ENCODE measurements at places on chromosomes 16 and 17.
A peak's percentile ranks its signal among the peaks of the same experiment; 100 is the strongest.

- DNase-seq = no peak
Observed at GRCh38 chr17:43641416-43641815, 20.3 kb downstream of the MEOX1 start.

GRCh38 chr17:78884876-78885667 lies 17.9 kb downstream of the CEP295NL start:
- no peak for DNase-seq

DNA sequence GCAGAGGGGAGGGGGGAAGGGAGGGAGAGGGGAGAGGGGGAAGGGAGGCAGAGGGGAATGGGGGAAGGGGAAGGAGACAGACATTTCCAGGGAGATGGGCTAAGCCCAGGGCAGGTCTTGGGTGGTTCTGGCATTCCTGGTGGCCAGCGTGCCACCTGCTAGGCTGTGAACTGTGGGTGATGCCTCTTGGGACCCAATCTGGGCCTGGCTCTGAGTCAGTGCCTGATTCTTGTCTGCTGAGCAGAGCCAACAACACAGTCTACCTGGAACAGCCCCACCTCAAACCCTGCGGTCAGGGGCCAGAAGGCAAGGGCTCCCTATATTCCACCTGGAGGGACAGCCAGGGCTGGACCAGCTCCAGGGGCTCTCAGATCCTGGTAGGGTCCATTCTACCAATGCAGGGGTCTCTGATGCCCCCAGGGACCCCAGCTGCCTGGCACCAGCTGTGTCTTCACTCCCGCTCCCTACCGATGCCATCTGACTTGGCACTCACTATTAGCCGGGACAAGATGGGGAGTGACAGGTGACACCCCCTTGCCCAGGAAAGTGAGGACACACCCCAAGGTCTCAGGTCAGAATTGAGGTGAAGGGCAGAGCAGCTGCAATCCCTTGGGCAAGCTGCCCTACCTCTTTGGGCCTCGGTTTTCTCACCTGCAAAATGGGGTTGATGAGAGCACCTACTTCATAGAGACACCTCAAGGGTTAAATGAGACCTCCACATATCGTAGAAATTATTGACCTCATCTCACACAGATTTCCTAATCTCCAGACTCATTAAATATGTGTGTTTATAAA lies 87.2 kb downstream of the LITAF start:
- DNase-seq = no peak

DNA sequence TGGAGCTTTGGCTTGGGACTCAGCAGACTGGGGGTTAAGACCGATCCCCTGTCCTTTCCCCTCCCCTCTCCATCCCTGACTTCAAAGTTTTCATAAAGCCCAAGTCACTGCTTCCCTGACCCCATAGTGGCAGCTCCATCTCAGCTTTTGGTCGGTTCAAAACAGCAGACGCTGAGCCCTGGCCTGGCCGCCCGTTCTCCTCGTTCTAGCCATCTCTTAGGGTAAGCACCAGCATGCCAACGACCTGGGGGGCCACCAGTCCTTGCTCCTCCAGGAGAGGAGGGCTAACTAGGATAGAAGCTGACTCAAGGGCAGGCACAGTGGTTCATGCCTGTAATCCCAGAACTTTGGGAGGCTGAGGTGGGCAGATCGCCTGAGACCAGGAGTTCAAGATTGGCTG lies 1.5 kb upstream of the HIGD1B start:
- DNase-seq = no peak

- peak; percentile 21 for DNase-seq
Observed at GRCh38 chr16:56932721-56933619, 1.0 kb downstream of the HERPUD1 start.

GRCh38 chr16:87691686-87692079 lies 74.1 kb downstream of the KLHDC4 start:
- DNase-seq = no peak

DNA sequence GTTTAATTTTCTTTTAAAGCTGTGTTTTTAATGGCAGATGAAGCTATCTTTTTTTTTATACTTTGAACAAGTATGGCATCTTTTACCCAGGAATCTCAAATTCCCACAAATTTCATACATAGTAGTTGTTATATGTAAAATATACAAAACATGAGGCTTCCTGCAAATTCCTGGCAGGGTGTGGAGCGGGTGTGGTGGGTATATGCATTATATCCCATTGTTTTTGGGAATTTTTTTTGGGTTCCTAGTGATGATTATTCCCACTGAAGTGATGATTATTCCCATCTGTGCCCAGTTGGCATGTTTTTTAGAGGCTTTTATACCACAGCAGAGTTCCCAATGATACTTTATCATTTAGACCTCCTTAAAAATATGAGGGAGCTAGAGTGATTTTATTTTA lies 320.4 kb downstream of the ZFHX3 start:
- no peak for DNase-seq

GRCh38 chr17:19398301-19399181 lies 11.6 kb upstream of the MFAP4 start:
- no peak for DNase-seq

DNA sequence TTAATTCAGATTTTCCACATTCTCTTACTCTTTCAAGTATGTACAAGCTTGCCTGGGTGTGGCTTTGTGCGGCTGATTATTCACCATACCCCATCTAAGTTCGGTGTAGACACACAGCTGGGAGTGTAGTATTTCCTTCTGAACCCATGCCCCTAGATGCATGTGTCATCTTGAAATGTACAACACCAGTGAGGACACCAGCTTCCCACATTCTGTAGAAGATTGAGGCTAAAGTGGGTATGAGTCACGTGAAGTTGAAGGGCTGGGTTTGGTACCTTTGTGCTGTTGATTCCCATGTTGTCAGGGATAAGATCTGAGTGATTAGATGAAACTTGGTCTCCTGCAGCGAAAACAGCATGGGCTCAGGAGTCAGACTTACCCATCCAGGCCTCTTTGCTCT lies 14.6 kb upstream of the DHX8 start:
- DNase-seq = no peak

- peak; percentile 6 for DNase-seq
Observed at GRCh38 chr17:28335959-28336871, 654 bp downstream of the TNFAIP1 start.

GRCh38 chr17:77882481-77883212 lies 75.9 kb upstream of the TNRC6C start:
- peak; percentile 63 for DNase-seq

DNA sequence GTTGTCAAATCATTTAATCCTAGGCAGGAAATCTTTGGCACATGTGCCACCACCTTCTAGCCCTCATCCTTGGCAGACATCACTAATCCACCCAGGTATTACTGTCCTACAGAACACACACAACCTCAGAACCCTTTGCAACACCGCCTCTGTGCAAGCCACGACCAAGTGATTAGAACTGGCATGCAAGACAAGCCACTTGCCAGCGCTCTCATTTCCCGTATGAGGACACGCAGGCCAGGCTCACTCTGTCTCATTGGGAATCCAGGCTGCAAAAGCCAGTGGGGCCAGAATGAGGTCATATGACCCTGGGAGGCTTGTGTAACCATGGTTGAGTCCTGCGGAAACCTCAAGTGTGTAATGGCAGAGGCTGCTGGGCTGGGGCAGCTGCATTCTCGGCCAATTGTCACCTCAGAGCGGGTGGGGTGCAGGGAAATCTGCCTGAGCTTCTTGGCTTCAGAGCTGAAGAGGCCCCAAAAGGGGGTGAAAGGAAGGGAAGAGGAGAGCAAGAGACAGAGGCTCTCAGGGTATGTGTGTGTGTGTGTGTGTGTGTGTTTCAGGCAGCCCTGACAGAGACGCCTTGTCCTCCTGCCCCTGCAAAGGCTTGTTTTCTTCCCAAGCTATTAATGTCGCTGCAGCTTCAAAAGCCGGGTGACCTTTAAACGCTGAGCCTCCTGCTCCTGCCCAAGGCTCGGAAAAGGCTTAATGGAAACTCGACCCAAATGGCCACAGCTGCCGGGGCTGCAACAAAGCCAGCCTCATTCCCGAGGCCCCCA lies 43.2 kb upstream of the MRPS23 start:
- DNase-seq = no peak

- DNase-seq = no peak
Observed at GRCh38 chr17:77153999-77154586, 13.3 kb downstream of the SEC14L1 start.

DNA sequence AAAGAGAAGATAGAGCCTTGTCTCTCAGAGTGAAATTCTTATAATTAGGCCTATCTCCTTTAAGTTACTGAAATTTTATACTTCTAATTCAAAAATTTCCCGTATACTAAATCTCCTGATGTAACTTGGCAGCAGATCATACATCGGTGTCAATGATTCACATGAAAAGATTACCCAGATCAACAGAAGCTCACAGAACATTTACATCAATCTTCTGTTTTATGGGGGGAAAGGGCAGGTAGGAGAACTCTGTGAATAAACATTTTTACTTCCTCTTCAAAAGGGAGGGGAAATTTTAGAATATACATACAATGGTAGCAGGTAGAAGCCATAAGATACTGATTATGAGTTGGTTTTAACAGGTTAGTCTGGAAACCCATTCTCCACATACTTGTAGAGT lies 43.1 kb downstream of the PHLPP2 start:
- DNase-seq = no peak

- DNase-seq = no peak
Observed at GRCh38 chr16:61002479-61003204, 1033.6 kb downstream of the CDH8 start.

GRCh38 chr16:70156207-70156978 lies 17.2 kb upstream of the CLEC18C start:
- DNase-seq = no peak

GRCh38 chr17:21249920-21250703 lies 3.1 kb downstream of the NATD1 start:
- DNase-seq = no peak

DNA sequence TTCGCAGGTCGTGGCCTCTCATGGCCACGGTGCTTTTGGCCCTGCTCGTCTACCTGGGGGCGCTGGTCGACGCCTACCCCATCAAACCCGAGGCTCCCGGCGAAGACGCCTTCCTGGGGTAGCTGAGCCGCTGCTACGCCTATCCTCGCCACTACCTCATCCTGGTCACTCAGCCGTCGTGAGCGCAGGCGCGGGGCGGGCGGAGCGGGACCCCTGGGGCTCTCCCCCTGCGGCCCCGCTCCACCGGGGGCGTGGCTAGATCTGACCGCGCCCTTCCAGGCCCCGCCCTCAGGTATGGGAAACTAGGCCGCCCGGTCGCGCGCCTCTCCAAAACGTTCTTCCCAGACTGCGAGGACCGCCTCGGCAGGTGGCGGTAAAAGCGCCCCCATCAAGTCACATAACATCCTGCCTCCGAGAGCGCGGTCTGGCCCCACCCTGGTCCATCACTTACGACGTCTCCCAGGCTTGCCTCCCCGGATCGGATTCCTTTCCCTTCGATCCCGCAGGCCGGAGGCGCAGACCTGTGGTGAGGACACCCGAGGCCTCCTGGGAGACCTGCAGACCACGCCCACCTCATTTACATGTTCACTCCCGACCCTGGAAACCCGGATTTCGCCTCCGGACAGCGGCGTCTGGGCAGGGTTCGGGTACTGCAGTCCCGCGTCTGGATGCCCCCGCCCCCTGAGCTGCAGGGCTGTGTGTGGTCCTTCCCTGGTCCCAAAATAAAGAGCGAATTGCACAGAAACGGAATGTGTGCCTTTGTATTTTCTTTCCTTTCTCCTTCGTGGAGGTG lies 91.5 kb upstream of the TMEM97 start:
- DNase-seq = no peak

DNA sequence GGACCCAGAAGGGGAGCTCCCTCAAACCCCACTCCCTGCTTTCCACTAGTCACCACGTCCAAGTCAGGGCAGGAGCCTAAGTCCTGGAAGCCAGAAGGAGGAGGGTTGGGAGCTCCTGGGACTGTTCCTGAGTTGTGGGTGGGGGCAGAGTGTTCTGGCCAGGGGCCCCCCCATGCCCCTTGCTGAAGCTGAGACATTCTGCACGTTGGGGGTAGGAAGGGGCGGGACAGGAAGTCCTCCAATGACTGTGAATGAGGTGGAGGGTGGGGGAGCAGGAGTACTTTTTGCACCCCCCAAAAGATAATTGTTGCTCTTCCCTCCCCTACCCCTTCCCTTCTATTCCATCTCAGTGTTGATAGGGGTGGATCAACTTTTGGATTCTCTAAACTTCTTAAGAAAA lies 21.4 kb upstream of the C17orf113 start:
- DNase-seq = no peak

GRCh38 chr16:71536752-71537499 lies 10.7 kb downstream of the CHST4 start:
- no peak for DNase-seq

DNA sequence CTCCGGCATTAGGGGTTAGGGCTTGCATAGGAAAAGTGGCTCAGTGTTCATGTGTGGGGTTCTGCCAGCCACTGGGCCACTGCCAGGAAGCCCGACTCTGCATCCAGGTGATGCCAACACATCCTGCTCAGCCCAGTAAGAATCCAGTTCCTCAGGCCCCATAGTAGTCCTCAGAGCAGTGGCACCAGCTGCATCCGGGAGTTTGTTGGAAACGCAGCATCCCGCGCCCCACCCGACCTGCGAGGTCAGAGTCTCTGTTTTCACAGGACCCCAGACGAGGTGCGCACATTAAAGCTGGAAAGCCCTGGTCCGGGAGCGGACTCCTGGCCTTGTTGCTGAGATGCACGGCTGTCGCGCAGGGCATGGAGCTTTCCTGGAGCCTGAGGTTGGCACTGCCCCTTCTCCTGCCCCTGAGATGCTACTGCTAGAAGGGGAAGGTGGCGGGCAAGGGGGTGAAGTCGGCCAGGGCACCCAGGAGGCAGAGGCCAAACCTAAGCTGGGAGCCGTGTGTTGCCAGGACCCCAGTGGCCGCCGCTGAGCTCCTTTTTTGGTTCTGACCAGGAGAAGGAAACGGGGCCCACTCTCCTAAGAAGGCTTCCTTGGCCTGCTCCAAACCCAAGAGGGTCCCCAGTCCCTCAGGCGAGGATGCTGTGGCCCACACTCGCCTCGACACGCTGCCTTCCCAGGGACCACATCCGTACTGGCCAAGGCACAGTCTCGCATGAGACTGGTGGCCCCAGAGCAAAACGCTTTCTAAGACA lies 44.4 kb downstream of the NOS2 start:
- no peak for DNase-seq

- no peak for DNase-seq
Observed at GRCh38 chr16:55273356-55273755, 50.6 kb upstream of the IRX6 start.

GRCh38 chr17:6517062-6517461 lies 39.3 kb downstream of the PITPNM3 start:
- no peak for DNase-seq

DNA sequence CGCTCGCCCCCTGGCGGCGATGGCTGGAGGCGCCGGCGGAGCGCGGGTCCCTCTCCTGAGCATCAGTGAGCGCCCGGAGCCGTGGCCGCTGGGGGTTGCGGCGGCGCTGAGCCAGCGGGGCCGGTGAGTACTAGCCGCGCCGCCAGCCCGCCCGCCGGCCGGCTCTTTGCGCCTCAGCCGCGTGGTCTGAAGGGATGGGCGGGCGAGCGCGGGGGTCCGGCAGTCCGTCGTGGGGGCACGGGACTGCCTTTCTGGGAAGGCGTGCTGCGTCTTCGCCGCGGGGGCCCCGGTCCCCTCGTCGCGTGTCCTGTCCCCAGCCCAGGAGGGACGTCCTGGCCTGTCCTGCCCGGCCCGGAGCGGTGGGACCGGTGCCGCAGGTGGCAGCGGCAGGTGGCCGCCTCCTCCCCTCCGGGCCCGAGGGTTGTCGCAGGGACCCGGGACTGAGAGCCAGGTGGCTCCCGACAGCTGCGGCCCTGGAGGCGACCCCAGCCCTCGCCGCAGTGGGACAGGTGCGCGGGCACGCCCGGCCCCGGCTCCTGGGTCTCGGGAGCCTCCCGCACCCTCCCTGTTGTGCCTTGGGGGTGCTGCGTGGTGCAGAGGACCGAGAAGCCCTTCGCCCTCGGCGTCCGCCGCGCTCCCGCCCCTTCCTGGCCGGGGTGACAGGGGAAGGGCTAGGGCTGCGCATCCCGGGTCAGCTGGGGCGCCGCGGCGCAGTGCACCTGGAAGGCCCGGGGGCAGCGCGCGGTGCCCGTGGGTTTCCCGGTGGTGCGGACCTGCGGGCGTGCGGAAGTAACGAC lies at the start of gene SPECC1:
SPECC1 (plus strand) TSS at position 58 of the 797 bp plus-strand sequence. CDS start 87,293 bp downstream, outside the sequence.
- peak; percentile 77 for DNase-seq
